CD4-positive, alpha-beta T cell treated with Interferon gamma for 1 hour (primary cell): ENCODE measurements at places on chromosomes 3 and 15.
A peak's percentile ranks its signal among the peaks of the same experiment; 100 is the strongest.

GRCh38 chr3:167559924-167560323 lies 86.1 kb upstream of the SERPINI2 start:
- no peak for DNase-seq

DNA sequence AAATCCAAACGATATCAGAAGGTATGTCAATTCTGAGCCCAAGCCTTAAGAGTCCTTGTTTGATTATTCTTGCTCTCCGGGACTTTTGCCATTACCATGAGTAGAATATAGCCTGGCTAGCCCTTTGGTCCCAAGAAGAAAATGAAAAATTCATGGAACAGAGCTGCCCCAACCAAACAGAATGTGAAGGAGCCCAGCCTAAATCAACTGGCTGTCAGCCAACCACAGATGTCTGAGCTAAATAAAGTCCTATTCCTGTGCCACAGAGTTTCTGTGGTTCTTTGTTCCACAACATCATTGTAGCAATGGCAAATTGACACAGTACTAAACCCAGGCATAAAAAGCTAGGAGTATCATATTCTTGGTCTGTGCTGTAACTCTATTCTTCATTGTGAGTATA lies 185.2 kb downstream of the CPNE4 start:
- DNase-seq = no peak

DNA sequence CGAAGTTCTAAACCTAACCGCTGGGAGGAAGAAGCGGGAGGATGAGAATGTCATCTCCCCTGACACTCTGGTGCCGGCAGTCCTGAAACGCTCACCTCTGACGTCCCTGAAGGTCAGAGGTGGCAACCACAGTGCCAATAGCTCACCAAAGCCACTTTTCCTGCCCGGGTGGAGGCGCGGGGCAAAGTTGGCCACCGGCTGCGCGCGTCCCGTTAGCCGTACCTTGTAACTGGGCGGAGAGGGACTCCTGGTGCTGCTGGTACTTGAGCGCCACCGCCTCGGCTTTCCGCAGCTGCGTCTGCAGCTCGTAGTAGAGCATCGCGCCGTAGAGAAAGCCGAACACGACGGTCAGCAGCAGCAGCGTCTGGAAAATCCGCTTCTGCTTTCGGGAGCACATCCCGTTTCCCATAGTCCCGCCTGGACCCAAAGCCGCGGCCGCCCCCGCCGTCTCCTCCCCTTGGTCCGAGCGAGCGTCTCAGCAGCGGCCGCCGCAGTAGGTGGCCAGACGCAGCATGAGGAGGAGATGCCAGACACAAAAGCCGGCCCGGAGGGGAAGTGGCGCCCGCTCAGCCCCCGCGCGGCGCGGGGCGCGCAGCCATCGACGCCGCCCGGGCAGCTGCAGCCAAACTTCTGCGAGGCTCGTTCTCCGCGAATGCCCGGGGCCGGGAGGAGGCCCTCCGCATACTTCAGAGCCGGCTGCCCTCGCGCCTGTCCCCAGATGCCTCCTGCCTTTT lies 680 bp downstream of the GOLIM4 start:
- DNase-seq = peak; percentile 25

GRCh38 chr3:152518346-152518745 lies 249.6 kb downstream of the MBNL1 start:
- no peak for DNase-seq

DNA sequence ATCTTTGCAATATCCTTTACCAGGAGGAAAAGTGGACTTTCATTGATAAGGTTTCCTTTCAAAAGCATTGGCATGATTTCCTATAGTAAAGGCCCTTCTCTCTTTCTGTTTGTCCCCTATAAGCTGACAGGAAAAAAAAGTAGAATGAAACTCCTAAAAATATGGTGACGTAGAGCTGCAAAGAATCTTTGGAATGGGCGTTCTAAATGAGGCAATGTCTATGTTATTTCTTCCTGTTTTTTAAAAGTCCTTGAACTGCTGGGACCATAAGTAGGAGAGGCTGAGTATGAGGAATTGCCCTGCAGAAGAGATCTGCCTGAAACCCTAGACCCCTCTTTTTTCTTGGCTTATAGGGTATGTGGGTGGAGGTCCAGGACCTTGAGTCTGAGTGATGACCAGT lies 17.2 kb downstream of the ST3GAL6 start:
- DNase-seq = no peak

DNA sequence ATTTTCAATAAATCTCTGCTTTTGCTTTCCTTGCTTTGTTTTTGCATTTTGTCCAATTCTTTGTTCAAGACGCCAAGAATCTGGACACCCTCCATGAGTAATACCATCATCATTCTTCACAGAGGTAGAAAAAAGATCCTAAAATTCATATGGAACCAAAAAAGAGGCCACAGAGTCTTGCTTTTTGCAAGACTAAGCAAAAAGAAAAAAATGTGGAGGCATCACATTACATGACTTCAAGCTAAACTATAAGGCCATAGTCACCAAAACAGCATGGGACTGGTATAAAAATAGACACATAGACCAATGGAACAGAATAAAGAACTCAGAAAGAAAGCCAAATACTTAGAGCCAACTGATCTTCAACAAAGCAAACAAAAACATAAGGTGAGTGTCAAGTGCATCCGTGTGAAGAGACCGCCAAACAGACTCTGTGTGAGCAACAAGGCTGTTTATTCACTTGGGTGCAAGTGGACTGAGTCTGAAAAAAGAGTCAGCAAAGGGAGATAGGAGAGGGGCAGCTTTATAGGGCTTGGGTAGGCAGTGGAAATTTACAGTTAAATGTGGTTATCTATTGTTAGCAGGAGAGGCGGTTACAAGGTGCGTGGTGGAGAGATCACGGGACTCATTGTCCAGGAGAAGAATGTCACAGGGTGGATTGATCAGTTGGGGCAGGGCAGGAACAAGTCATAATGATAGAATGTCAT lies 10.9 kb downstream of the STRIT1 start:
- DNase-seq = no peak

DNA sequence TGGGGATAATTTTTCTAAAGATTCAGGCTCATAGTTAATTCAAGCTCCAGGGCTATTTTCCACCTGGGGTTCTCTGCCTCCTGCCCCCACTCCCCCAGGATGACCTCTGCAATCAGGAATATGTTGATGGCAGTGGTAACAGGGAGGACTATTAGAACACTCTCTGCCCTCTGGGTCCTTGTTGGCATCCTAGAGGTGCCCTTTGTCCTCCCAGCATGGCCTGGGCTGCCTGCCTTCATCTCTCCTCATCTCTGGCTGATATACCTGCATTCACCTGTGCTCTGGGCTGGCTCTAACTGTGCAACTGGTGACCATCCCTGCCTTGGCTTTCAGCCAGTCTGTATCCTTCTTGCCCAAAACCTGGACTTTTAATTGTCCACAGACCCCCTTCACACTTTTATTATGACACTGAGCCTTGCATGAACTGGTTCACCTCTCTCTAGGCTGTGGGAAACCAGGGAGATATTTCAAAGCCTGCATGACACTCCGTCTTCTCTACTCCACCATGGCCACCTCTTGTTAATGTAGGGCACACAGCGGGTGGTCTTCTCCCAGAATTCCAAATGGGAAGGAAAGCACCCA lies 199.8 kb downstream of the THSD4 start:
- no peak for DNase-seq

DNA sequence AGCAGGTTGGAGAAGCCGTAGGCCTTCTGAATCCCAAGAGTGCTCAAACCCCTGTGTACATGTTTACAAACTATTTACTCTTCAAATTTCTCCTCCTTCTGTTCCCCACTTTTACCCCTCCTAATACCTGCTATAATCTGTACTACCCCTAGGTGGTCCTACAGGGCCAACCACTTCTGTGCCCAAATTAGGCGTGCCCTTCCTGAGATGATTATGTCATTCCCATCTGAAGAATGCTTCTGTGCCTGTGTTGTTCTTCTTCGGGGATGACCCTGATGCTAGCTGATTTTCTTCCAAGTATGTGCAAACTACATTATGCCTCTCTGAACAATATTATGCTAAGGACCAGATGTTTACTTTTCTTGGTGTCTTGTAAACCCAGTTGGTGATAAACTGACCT lies 20.5 kb downstream of the RBP2 start:
- DNase-seq = no peak

GRCh38 chr3:14480207-14481017 lies 59.7 kb downstream of the GRIP2 start:
- DNase-seq = no peak

GRCh38 chr3:148500881-148501280 lies 196.8 kb upstream of the AGTR1 start:
- no peak for DNase-seq

DNA sequence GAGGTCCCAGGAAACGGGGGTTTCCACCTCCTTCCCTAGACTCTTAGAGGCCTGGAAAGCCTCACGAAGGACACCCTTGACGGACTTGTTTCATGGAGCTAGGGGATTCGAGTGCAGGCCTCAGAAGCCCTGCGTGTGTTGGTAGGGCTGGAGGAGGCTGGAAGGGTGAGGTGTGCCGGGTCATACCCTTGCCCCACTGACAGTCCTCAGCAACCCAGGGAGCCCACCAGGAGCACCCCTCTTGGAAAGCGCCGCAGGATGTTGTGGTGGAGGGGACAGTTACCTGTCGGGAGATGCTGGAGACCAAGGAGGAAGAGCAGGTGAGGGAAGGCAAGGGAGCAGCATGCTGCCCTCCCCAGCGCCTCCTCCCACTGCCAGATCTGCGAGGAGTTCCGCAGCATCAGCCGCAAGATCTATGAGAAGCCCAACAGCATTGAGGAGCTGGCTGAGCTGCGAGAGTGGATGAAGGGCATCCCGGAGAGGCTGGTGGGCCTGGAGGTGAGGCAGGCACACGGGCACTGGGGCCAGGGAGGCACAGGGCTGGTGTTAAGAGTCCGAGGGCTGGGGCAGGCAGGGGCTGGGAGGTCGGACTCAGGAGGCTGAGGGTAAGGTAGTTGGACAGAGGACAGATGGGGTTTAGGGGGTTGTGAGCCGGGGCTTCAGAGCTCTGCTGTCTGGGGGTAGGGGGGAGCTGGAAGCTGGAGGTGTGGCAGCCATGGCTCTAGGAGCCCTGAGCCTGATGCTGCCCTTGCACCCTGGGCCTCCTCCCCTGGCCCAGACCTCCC lies 33.7 kb downstream of the DNAH1 start:
- DNase-seq = no peak

DNA sequence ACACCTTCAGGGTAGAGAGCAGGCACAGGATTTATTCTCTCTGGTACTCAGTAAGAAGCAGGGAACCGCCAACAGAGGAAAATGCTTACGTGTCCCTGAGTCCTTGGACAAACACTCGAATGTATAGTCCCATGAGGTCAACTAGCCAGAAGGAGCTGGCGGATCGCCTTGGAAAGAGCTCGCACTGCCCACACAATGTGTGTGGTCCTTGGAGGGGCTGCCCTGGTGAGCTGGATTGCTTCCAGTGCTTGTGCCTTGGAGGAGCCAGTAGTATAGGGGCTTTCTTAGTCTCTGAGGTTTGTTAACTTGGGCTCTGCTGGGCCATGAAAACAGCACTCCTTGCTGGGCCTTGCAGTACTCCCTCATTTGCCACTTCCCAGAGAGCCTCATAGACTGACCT lies 40.7 kb upstream of the VILL start:
- no peak for DNase-seq

- DNase-seq = peak; percentile 5
Observed at GRCh38 chr3:31567036-31567435, 34.3 kb downstream of the STT3B start.

- DNase-seq = no peak
Observed at GRCh38 chr3:104878395-104878794, 488.3 kb upstream of the ALCAM start.

DNA sequence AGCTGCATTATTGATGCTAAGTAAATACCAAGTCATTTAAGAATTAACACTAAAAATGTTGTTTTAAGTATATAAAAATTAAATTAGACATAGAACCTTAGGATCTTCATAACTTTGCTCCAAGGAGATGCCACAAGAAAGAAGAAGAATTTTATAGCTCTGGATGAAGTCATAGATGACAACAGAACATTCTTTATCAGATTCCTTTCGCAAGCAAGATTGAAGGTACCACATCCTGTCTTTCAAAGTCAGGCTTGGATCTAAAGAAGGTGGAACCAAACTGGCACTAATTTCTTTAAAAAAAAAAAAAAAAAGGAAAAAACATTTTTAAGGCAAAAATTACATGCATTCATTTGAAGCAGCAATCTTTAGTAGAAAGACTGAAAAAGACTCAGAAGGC lies 62.5 kb downstream of the POLQ start:
- no peak for DNase-seq

- DNase-seq = no peak
Observed at GRCh38 chr3:11204697-11205348, 50.5 kb downstream of the HRH1 start.

DNA sequence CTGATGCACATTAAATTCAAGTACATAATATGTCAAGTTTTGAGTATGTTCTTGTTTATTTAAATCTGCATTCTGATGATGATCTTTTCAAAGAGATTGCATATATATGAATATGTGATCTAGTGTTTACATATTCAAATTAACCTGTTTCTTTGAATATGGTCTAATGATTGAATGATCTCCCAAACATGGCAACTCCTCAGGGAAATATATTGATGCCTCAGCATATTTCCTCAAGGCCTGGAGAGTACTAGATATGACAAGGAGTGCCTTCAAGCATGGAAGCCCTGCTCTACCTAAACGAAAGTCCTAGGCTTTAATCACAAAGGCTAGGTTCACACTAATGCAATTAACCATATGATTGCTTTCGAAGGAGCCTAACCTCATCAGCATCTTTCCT lies 532.8 kb downstream of the ZIC1 start:
- no peak for DNase-seq

GRCh38 chr3:112038863-112039262 lies 4.3 kb downstream of the TMPRSS7 start:
- DNase-seq = no peak

DNA sequence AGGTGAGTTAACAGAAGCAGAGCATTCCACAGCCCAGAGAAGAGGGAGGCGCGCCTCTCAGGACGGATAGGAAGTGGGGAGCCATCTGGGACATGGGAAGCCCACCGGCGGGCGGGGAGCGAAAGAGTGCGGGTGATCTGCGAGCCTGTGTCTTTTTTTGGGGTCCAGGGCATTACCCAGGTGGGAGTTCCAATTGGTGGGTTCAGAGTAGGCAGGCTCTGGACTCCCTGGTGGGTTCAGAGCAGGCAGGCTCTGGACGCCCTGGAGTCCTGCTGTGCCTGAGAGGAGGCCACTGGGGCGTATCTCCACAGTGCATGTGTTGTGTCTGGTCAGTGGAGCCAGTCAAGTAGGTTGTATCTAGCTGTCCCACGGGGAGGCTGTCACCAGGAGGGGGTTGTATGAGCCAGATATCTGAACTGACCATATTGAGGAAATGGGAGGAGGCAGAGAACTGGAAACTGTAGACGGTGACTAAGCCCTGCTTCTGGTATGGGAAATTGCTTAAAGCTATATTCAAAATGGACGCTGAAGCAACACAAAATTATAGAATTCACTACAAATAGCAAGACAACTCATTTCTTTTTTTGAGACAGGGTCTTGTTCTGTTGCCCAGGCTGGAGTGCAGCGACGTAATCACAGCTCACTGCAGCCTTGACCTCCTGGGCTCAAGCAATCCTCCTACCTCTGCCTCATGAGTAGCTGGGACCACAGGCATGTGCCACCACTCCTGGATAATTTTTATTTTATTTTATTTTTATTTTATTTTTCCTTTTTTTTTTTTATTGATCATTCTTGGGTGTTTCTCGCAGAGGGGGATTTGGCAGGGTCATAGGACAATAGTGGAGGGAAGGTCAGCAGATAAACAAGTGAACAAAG lies 34.5 kb upstream of the CHST2 start:
- DNase-seq = peak; percentile 42
